ENCODE measurements at places on chromosomes 5 and 9.

GRCh38 chr5:142184988-142185387 is 76.4 kb downstream of the NDFIP1 start:
- DNase-seq, result no peak

- DNase-seq, result no peak
Measured at GRCh38 chr9:113656771-113657670, 193.5 kb downstream of the RGS3 start.

DNA sequence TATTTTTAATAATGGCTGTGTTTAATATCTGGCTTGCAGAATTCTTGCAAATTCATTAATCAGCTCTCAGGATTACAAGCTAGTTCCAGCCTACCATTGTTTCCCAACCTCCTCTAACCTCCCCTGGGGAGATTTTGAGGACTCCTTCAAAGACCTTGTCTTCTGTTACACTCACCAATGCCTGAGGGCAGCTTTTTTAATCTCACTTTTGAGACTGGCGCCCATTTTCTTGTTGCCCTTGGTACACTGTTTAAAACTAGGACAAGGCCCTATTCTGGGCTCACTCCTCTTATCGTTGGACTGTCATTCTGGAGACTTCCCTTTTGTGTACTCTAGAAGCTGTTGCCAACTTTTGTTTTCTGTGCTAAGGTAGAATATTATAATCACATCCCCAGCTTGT is 13.6 kb upstream of the EQTN start:
- no peak for DNase-seq

- DNase-seq, result no peak
Measured at GRCh38 chr5:74182603-74183002, 457.9 kb downstream of the ENC1 start.

GRCh38 chr9:38181232-38181631 is 112.2 kb upstream of the SHB start:
- no peak for DNase-seq

DNA sequence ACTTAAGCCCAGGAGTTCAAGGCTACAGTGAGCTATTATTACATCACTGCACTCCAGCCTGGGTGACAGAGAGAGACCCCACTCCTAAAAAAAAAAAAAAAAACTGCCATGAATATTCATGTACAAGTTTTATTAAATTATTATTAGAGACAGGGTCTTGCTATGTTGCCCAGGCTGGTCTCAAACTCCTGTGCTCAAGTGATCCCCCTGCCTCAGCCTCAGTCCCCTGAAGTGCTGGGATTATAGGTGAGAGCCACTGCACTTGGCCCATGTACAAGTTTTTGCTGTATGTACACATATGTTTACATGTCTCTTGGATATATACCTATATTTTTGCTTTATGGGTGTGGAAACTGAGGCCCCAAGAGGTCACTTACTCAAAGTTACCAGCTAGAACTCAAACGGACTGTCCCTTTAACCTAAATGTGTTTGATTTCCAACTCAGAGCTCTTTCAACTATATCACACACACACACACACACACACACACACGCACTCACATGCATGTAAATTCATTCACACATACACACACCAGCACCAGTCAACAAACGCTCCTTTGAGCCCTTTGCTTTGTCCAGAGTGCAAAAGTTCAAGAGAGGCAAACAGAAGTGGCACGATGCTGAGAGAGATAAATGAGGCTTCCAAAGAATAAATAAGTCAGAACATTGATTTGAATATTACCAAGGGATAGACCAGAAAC is 42.3 kb upstream of the STRBP start:
- DNase-seq, result no peak

GRCh38 chr5:132132138-132132537 is 58.5 kb downstream of the CSF2 start:
- DNase-seq, result no peak

DNA sequence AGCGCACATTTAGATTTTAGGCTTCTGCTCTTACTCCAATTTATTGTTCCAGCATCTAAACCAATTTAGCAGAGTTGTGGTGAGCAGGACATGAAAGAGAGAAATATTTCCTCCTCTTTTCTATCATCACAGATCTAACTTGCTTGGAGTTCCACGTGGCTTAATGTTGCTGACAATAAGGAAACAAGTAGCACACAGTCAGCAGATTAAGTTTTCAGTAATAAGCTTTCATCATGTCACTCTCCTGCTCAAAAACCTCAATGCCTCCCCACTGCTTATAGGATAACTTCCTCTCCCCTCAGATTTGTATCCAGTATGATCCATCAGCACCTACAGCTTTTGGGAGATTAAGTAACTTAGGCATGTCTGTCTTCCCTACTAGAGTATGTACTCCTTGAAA is 10.4 kb upstream of the SSBP2 start:
- DNase-seq, result no peak

- no peak for DNase-seq
Measured at GRCh38 chr5:41510176-41510831, at the start of gene PLCXD3. TSS of gene PLCXD3 (minus strand) at chr5:41510601. CDS start at chr5:41510526, 75 bp downstream.

- peak; percentile 5 for DNase-seq
Measured at GRCh38 chr9:136171009-136171800, 33.7 kb downstream of the LHX3 start.

GRCh38 chr9:32550150-32550561 is 2.0 kb upstream of the SMIM27 start:
- DNase-seq, result no peak

DNA sequence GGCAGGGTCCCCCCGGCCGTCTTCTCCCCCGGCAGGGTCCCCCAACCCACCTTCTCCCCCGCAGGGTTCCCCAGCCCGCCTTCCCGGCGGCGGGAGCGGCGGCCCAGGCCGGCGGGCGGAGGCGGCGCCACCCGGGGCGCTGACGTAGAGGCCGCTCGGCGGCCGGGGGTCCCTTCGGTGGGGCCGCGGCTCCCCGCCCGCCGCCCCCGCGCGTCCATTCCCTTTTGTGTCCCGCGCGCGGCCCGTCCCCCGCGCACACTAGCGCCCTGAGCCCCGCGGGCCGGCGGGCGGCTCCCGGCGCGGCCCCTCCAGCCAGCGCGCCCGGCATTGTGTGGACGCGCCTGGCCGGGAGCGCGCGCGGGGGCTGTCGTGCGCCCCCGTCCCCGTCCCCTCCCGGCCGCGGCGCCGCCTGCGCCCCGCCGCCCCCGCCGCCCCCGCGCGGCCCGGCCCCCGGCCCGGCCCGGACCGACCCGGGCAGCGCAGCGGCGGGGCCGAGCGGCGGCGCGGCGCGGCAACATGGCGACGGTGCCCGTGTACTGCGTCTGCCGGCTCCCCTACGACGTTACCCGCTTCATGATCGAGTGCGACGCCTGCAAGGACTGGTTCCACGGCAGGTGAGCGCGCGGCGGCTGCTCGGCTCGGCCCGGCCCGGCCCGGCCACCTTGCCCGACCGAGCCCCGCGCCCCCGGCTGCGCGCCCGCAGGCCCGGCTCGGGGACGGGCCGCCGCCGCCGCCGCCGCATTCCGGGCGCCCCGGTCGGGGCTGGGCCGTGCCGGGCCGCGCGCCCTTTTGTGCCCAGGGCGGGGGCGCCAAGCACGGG is at the start of gene PHF2:
PHF2 (plus strand) TSS at position 327 of the 820 bp plus-strand sequence; CDS start at position 517, 190 bp downstream.
- DNase-seq, result peak; percentile 23

GRCh38 chr5:31916327-31916726 is 257.8 kb downstream of the GOLPH3 start:
- no peak for DNase-seq

GRCh38 chr9:105114964-105115728 is 129.3 kb upstream of the SLC44A1 start:
- no peak for DNase-seq

GRCh38 chr5:97383996-97384395 is 200.9 kb upstream of the RIOK2 start:
- no peak for DNase-seq

DNA sequence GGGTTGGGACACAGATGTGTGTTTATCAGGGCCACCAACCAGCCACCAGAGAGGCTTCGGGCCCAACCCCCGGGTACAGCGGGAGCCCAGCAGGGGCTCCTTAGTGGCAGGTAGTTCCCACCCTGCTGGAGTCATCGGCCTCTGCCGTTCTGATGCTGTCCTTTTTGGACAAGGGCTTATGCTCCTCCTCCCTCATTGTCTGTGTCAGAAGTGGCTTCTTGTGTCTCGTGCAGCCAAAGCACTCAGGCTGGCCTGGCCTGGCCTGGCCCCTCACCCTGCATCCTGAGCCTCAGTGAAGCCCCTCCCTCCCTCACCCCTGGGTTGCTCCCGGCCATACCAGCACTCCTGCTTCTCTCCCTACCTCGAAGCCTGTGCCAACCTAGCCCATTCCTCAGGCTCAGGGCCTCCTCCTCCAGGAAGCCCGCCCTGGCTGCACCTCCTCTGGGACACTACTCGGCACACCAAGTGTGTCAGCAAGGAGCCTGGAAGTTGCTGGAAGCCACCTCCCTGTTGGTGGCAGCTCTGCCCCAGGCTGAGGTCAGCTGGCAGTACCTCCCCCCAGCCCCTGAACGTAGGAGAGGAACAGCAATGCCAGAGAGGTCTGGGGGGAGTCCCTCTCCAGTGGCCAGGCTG is 4.1 kb upstream of the UBAC1 start:
- no peak for DNase-seq

- no peak for DNase-seq
Measured at GRCh38 chr5:131021646-131022045, 143.4 kb downstream of the HINT1 start.

- DNase-seq, result no peak
Measured at GRCh38 chr5:139394654-139395566, at the start of gene PROB1. TSS of gene PROB1 (minus strand) at chr5:139395104. CDS start at chr5:139395081, 23 bp downstream.

GRCh38 chr5:124410539-124411488 is 335.6 kb downstream of the ZNF608 start:
- DNase-seq, result no peak

- DNase-seq, result peak; percentile 61
Measured at GRCh38 chr9:136791516-136792276, 552 bp downstream of the TMEM141 start.

DNA sequence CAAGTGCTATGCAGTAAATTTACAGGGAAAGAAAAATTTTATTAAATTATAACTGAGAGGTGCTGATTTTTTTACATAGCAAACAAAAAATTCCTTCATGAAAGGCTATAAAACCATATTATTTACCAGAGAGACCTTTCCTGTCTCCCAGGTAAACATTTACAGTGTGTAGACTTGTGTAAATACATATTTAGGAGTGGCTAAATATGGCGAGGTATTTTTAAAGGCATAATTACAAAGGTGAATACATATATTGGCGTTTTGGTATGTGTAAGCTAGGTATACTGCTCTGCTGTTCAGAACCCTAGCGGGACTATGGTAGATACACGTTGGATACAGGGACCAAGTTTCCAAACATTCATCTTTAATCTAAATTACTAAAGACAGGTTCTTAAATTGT is 170.6 kb upstream of the MEF2C start:
- no peak for DNase-seq

DNA sequence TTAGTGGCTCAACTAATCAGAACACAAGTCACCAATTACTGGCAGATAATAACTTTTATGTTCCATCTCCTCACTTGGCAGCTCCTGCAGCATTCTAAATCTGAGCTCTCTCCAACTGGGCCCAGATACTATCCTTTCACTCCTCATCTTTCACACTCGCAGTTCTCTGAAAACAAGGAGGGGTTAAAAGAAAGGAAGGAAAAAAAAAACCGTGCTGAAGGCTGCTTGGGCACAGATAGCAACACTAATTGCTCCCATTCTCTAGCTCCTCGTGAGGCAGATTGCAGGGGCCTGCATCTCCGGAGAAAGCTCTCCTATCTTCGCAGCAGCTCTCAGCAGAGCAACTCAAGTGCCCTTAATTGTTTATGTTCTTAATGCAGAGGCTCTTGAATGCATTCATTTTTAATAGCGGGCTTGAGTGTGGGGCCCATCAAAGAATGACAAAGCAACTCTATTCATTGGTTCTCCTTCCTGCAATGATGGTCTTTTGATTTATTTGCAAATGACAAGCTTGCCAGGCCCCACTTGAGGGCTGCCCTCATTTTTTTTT is 23.9 kb downstream of the TLE1 start:
- no peak for DNase-seq

DNA sequence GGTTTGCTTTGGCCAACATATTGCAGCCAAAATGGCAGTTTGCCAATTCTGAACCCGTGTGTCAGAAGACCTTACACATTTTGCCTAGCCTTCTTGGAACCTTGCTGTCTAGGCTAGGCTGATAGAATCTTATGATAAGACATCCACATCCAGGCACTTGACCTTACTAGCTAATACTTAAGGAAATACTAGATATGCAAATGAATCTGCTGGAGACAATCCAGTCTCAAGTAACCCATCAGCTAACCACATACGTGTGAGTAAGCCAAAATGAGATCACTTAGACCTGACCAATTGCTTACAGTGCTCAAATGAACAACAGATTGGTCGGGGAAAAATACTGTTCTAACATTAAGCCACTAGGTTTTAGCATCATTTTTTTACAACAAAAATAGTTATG is 1504.6 kb upstream of the CDH9 start:
- DNase-seq, result no peak

GRCh38 chr5:15183520-15183919 is 311.9 kb upstream of the ANKH start:
- DNase-seq, result no peak

All from T-helper 17 cell (primary cell).